Cerebellum (tissue), 4 donors: ENCODE measurements at places on chromosomes 7 and 10. TPM values are rescaled to one million over a fixed set of nuclear protein-coding genes. Genes with fewer than 3 reads are reported as not detected.

The ITGA8 gene
- total RNA-seq: 19.8 TPM

The NUTM2B gene
- total RNA-seq: 1.3 TPM

The CTAGE4 gene
- total RNA-seq: 1.4 TPM

The GPNMB gene
- total RNA-seq: 5.2 TPM

The CACNA2D1 gene
- 111 TPM for total RNA-seq

The SPDYE16 gene
- 0.27 TPM for total RNA-seq
